Astrocyte of the hippocampus (primary cell): ENCODE measurements at places on chromosomes 6 and 20.
A peak's percentile ranks its signal among the peaks of the same experiment; 100 is the strongest.

GRCh38 chr6:5961836-5962235, 44.9 kb downstream of the NRN1 start:
- DNase-seq, result no peak

DNA sequence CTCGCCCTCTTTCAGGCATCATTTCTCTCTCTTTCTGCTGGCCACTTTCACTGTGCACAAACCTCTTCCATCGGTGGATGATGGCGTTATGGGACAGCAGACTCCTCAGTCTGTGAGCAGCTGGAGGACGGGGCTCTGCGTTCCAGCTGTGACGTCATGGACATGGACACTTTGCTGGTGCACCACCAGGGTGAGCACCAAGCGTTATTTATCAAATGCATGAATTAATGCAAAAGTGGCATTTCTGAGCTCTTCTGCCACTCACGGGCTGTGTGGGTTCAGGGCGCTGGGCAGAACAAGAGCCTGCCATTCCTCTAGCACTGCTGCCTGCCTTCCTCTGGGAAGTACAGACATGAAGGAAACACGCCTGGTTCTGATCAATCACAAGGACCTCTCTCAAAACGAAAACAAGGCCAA, 82.9 kb upstream of the MPC1 start:
- no peak for DNase-seq

DNA sequence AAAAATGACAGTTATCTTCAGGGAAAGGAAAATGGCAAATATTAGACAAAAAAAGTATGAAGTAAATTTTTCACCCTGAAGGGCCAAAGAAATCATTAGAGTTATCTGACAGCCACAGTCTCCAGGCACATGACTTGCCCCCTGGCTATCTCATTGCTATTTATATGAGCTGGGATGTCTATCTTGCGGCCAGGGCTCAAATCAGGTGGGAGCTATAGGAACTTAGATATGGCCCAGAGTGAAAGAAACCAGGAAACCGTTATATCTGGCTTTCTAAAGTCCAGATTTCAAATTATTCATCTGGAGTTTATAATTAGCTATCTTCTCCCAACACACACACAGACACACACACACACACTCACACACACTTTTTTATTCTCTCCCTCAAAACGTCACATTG, 135.3 kb upstream of the EEF1E1 start:
- DNase-seq, result no peak

DNA sequence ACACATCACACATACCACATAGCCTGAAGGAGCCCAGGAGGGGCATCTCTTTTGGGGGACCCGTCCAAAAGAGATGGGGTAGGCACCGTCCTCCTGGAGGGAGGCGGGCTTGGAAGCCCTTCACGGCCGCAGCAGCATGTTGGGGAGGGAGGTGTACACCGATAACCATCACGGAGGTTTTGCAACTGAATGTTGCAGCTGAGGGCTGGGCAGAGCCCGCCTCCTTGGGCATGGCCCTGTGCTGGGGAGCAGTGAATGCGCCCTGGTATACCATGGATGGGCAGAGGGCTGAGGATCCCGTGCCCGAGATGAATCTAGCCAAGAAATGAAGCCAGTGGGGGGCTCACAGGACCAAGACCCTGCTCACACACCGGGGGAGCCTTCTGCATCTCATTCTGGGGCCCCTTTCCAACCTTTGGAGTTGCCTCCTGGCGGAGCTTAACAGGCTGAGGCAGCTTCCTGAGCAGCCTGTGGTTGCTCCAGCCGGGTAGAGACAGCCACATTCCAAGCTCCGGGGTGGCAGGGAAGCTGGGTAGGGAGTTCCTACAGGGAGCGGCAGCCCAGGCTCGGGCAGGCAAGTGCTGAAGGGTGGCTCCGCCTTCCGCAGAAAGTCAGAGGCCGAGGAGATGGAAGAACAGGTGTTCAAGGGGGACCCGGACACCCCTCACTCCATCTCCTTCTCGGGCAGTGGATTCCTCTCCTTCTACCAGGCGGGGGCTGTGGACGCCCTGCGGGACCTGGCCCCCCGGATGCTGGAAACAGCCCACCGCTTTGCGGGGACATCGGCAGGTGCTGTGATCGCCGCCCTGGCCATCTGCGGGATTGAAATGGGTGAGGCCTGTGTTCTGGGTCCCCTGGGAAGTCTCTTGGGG, at the start of gene PNPLA1:
PNPLA1 (plus strand) TSS at position 227 of the 872 bp plus-strand sequence; CDS start at position 627, 400 bp downstream.
- DNase-seq, result peak; percentile 20

DNA sequence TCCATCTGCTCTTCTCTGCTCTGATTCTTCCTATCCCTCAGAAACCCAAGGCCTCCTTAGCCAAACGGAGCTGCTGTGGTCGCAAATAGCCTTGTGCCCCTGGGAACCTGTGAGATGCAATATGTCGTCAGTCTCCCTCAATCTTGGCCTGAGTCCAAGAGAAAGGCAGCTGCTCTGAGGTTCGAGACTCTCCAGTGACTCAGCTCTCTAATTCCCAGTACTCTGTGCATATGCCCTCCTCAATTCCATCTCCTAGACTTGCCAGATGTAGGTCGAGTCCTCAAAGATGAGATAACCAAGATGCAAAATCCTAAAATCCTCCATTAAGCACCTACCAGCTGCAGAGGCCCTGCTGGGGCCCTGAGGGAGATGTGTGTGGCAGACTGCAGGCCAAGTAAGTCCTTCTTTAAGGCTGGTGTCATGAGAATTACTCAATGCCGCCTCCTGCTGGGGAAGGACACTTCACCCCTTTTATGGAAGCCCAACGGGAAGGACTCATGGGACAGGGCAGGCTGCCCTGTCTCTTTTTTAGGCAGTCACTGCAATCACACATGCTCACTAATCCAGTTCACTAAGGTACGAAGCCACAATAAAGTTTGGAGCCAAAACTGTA, 28.5 kb downstream of the C6orf15 start:
- peak; percentile 59 for DNase-seq

DNA sequence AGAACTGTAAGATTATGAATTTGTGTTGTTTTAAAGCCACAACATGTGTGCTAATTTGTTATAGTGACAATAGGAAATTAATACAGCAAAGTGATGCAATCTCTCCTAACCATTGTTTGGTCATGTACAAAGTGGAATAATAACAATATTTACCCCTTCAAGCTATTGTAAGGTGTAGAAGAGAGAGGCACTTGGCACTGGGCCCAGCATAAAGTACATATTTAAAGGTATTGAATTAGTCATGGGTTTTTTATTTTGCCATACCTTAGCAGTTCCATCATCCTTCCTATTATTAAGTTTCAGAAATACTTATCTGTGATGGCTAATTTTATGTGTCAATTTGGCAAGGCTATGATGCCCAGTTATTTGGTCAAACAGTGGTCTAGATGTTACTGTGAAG, 322.4 kb upstream of the TSHZ2 start:
- DNase-seq, result no peak

GRCh38 chr6:41504466-41505121, 41.6 kb upstream of the FOXP4 start:
- peak; percentile 52 for DNase-seq

DNA sequence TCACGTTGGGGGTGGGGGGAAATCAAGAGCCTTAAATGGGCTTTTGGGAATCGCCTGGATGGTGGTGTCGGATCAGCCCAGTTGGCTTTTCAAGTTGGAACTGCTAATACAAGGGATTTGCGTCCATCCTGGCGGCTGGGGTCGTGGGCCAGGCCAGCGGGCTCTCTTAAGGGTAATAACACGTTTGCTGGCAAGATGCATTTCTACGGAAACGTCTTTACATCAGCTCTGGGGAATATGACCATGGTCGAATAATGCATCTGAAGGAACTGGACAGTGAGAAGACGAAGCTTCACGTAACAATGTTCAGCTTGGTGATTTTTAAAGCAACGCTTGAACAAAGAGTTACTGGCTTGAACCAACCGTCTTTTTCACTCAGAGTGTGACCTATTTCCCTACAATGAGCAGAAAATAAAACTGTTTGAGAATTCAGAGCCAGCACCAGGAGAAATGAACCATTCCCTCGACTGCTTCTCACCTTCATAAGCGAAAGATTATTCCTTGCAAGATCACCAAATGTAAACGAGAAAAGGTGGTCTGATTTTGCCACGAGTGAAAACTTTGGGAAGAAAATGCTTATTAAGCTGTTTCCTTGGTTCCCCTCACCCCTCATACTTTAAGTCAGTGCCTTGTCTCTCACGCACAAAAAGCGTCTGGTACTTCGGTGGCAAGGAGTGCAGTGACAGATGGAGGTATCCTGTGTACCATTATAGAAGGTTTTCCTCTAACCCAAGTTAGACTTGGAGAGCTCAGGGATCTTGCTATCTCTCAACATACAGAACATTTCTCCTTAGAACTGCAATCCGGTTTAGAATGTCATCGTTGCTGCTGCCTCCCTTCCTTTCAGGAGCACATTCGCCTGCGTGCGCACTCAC, 1.4 kb upstream of the MARCKS start:
- DNase-seq, result peak; percentile 73
